ENCODE measurements at places on chromosomes 16 and 17.

- no peak for DNase-seq
These were observed 117.9 kb downstream of the CYLD start for GRCh38 chr16:50859628-50860360.

DNA sequence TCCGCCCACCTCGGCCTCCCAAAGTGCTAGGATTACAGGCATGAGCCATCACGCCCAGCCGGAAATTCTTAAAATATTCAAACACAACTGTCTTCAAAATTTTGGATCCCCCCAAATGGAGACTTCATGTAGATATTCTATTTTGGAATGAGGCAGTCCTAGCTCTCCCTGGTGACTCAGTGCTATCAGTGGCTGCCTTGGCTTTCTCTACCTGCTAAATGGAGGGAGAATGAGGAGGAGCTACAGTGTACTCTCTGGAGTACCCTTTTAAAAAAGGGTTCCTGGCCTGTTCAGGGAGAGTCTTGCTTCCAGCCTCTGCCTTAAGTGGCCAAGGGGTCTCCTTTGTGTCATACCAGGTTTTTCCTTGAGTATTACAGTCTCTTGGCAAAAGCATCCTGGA, 10.8 kb downstream of the ALKBH5 start:
- no peak for DNase-seq

DNA sequence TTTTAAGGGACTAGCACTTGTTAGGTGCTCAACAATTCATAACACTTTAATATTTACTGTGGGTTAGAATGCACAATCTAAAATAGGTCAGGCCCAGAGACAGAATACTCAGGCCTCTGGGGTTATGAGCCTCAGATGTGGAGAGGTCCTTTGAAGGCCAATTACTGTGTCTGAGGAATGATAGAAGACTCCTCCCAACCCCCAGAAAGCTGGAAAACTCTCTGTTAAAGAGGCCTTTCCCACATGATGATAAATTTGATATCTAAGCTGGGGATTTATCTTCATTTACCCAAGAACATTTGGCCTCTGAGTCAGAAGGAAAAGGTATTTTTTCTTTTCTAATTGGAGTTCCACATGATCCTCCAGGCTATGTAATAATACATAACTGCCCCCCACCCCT, 41.1 kb upstream of the MMD start:
- no peak for DNase-seq

GRCh38 chr17:28402224-28402630, 3.8 kb downstream of the SLC46A1 start:
- no peak for DNase-seq

GRCh38 chr16:1564325-1564724, 30.9 kb downstream of the TMEM204 start:
- no peak for DNase-seq

GRCh38 chr16:67884-68789, 4.3 kb downstream of the RHBDF1 start:
- DNase-seq = no peak

GRCh38 chr17:70310221-70310672, 140.9 kb downstream of the KCNJ2 start:
- no peak for DNase-seq

DNA sequence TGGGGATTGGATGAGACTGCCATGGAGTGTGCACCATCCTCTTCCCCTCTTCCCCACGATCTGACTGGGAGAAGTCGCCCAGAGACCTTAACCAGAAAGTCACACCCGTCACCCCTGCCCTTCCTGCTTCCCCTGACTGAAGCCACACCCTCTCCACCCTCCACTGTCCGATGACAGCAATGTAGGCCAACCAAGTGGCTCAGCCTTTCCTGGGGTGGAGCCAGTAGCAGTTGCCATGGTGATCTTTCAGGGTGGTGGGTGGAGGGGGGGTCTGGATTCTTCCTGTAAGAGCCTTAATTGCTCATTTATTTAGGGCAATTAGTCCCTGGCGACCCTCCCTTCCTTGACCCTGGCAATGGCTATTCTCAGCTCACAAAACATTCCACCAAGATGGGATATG, 37.5 kb upstream of the PHB1 start:
- no peak for DNase-seq

DNA sequence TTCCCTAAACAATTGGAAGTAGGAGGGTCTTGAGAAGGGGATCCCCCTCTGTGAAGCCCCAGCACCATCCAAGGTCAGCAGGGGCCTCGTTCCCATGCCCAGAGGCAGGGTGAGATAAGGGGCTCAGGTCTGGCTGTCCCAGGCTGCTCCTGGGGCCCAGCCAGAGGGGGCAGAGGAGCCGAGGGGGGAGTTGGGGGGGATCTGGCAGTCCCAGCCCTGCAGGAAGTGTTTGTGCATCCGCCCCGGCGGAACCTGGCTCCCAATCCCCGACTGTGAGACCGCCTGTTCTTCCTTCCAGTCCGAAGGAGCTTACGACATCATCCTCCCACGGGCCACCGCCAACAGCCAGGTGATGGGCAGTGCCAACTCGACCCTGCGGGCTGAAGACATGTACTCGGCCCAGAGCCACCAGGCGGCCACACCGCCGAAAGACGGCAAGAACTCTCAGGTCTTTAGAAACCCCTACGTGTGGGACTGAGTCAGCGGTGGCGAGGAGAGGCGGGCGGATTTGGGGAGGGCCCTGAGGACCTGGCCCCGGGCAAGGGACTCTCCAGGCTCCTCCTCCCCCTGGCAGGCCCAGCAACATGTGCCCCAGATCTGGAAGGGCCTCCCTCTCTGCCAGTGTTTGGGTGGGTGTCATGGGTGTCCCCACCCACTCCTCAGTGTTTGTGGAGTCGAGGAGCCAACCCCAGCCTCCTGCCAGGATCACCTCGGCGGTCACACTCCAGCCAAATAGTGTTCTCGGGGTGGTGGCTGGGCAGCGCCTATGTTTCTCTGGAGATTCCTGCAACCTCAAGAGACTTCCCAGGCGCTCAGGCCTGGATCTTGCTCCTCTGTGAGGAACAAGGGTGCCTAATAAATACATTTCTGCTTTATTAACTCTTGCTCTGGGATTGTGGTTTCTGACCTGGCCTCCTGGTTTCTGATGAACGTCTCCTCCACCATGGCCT, 14.9 kb downstream of the GPRC5C start:
- DNase-seq = no peak
